ENCODE measurements at places on chromosomes 12 and 14. TPM values are rescaled to one million over a fixed set of nuclear protein-coding genes. Genes with fewer than 3 reads are reported as not detected.
A peak's percentile ranks its signal among the peaks of the same experiment; 100 is the strongest.

The KRT82 gene
- not detected for total RNA-seq

DNA sequence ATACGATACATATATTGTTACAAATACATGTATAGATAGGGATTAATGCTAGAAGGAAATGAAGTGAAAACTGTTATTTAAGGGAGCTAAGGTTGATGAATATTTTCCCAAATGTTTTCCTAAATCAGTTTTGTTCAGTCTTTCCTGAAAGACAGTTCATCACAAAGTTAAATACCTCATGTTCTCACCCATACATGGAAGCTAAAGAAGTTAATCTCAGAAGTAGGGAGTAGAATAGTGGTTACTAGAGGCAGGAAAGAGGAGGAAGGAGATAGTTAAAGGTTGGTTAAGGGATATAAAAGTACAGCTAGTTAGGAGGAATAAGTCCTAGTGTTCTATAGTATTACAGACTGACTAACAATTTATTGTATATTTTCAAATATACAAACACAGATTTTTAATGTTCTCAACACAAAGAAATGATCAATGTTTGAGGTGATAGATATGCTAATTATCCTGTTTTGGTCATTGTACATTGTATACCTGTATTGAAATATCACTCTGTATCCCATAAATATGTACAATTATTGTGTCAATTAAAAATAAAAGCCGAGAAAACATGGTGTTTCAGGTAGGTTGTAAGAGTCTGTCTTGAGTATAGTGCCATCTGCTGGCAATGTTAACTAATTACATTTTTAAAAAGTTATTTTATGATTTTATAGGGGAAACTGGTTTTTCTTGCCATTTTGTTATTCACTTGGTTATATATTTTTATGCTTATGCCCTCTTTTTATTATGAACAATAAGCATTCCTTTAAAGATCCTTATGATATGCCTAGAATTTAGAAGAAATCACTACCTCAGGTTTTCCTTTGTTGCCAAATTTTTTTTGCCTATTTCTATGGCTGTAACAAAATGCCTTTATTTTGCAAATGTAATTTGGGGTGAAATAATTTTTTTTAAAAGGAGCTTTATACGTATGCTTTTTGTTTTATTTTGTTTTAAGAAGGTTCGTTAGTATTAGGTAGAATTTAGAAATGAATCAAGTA is 26.9 kb downstream of the ZDHHC17 start:
- DNase-seq = no peak

DNA sequence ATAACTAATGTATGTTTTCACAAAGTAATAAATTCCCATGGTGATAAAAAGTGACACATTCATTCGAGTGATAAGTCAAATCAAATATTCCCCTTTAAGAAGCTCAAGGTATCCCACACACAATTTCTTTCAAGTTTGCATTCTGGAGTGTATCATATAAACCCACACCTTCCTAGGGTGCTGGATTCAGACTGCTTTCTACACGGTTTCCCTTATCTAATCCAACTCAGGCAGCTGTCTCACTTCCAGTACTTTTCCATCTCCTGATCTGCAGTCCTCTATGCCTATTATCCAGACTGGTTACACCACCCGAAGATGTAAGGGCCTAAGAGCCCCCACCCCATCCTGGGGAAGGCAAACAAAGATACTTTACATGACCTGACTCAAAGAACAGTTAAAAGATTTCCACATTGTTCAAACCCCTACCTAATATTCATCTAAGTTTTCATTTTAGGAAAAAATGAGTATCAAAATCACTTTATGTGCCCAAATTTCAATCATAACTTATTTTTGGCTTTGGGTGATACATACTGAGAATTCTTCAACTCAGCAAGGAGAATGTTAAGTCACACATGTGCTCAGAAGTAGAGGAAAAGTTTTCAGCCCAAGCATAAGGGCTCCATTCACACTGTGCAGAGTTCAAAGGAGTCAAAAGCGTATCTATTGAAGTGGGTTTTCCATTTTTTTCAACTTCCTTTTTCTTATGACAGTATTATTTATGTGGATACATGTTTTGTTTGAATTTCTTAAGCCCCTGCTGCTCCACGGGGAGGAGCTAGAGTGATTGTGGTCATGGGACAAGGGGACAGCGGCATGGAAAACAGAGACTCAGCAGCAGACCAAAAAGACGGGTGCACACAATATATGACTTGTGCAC is 41.8 kb downstream of the CORO1C start:
- DNase-seq = no peak

- DNase-seq = no peak
These were observed 260.0 kb upstream of the PLEKHG7 start for GRCh38 chr12:92442782-92443181.

DNA sequence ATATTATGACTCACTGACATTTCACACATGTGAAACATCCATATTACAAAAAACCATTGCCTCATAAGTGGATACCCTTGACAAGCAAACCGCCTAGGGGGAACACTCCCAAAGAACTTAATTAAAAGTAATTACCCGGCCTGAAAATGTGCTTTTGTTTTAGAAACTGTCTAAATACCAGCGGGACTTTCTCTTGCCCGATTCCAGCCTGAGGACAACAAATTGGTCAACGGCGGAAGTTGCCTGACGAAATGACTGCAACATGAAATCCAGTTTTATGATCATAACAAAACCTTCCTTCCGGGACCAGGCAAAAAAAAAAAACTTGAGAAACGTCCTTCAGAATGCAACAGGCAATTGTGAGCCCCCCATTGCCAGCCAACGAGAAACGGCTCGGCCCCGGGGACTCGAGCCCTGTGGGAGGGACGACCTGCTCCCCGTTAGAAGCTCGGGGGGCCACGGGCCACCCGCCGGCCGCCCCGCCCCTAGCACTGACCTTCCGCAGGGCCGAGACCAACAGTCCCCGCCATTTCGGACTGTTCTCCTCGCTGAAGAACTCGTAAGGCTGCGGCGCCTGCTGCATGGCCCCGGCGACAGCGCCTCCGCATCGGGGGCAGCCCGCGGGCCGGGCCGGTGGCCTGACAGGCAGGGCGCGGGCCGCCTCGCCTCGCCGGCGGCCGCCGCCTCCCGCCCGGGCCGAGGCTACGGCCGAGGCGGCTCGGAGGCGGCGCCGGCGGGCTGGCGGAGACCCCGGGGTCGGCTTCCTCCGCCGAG is 490 bp downstream of the SOS2 start:
- peak; percentile 55 for DNase-seq
